ENCODE measurements at places on chromosomes 7 and 10. TPM values are rescaled to one million over a fixed set of nuclear protein-coding genes. Genes with fewer than 3 reads are reported as not detected.

The PIK3CG gene
- total RNA-seq, result not detected

The KCNMA1 gene
- 40.1 TPM for total RNA-seq

The HMX3 gene
- total RNA-seq, result not detected

The ZNF239 gene
- total RNA-seq, result 1.8 TPM

The STAG3 gene
- total RNA-seq, result 0.90 TPM

The LRMDA gene
- 3.6 TPM for total RNA-seq

The SEMA3C gene
- 319 TPM for total RNA-seq

The DRGX gene
- not detected for total RNA-seq

The SORBS1 gene
- total RNA-seq, result 0.74 TPM

The PARG gene
- 16.0 TPM for total RNA-seq

The ACBD7 gene
- total RNA-seq, result 0.99 TPM

The GPNMB gene
- total RNA-seq, result 479 TPM

The FAM241B gene
- total RNA-seq, result not detected
